CD4-positive, alpha-beta T cell treated with Interleukin-2 at 100 ng/mL for 4 hours (primary cell): ENCODE measurements at places on chromosomes 1 and 21.

- no peak for DNase-seq
Measured at GRCh38 chr1:50271337-50271736, 151.9 kb downstream of the DMRTA2 start.

DNA sequence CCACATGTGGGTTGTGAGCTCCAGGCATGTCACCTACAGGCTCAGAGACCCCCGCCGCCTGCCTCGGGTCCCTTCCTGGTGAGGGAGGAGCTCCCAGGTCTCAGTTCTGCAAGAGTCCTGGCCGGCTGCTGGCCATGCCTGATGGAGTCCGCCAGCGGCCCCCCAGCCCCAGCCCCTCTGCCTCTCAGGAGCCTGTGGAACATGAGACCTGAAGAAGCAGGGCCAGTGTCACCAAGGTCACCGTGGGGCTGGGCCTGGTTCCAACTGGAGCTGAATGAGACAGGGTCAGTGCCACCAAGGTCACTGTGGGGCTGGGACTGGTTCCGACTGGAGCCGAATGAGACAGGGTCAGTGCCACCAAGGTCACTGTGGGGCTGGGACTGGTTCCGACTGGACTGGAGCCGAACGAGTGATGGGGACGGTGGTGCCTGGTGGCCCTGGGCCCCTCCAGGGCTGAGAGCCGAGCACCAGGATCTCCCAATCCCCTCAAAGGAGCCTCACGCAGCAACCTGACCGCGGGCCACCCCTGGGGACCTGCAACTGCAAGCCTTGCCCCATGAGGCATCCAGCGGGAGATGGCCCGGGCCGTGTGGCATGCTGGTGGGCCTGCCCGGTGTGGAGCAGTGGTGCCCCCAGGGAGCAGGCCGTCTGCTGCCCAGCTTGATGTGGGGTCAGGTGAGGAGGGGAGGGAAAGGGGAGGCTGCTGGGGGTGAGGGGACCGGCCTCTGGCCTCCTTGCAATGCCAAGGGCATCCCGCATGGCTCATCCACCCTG, 14.5 kb upstream of the PTTG1IP start:
- DNase-seq = no peak

DNA sequence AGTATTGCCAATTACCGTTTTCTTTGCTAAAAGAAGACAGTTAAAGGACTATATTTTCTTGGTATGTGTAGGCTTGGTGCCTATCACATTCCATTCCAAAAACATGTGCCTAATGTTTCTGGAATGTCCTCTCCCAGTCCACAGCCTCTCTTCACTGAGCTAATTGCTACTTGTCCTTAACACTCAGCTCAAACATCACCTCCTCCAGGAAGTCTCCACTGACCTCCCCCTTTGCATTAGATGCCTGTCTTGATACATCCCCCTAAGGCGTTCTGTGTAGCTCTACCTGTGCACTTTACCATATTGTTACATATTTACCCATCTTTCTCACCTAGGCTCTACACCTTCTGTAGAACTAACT, 195.6 kb upstream of the CAMK1G start:
- no peak for DNase-seq

DNA sequence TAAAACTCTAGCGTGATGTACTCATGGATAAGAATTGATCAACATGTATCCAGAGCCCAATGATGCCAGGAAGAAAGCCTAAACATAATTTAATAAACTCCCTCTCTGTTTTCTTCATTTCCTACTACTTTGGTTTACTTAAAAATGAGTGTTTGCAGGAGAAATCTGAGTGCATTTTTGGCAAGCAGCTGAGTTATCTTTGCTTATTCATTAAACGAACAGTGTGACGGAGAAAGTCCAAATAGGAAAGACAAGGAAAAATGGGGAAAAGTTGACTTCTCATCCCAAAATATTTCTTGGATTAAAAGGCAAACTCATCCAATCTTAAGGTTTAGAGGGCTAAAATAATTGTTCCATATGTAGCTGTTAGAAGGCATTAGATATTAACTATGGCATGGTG, 496.7 kb downstream of the SMYD3 start:
- no peak for DNase-seq

- no peak for DNase-seq
Measured at GRCh38 chr1:19359357-19359756, 47.2 kb downstream of the SLC66A1 start.

DNA sequence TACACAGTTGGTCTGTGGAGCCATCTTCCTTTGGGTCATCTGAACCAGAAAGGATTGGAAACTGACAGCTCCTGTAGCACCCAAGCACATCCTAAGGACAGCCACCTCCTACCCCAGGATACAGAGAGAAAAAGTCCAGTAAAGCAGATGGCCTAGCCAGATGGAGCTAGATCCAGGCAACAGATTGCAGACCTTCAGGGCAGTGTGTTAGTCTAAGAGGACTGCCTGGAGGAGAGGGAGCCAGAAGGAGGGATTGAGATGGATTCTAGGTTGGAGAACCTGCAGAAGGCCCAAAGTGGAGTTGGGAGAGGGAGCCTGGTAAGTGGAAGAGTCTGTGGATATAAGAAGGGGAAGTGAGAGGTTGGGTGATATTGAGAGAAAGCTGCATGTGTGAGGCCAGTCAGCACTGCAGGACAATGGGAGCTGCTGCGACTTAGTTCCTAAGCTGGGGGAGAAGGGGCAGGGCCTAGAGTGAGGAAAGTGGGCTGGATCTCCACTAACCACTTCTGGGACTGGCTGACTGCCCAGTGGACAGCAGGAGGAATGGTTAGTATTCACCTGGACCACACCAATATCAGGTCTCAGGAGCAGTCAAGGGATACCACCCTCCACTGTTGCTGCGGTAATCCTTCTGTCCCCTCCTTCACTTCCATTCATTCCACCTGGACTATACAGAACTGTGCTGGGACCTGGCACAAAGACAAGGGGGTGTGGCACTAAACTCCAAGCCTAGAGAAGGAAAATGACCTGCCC, 13.4 kb downstream of the BCAN start:
- DNase-seq = no peak

DNA sequence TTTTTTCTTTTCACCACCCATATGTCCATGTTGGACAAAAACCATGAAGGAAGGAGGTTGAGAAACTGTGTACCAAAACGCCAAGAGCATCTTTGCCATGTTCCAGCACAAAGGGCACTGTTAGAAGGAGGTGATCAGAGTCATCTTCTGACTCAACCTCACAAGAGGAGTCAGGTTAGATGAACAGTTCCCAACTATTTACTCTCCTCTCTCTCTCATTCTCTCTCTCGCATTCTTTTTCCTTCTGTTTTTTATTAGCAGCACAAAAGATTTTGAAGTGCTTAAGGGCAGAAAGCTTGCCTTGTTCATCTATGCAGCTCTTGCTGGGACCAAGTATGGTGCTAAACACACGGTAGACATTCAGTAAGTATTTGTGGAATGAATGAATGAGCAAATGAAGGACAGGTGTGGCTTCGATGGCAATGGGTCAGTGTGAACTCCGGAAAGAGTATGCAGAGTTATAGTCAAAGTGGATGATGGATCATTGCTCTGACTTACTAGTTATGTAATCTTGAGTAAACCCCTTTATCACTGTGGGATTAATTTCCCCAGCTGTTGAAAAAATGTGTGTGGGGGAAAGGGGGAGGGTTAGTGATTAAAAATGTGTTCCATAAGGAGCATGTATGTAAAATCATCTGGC, 33.9 kb downstream of the DDR2 start:
- DNase-seq = no peak

- DNase-seq = no peak
Measured at GRCh38 chr1:61139775-61140549, 57.6 kb downstream of the NFIA start.

DNA sequence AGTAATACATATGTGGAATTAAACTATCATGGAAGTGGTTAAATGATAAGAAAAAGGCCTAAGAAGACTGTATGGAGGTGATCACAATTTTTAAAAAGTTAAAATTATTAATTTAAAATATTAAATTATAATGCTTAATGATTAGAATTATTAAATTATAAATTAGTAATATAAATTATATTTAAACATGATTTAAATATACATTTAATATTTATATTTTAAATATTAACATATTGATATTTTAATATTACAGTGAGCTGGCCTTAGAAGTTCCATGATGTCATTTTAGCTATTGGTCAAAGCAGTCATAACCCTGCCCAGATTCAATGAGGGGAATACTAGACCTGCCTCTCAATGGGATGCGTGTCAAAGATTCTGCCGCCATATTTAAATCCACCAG, 281.2 kb downstream of the PRDM2 start:
- DNase-seq = no peak

- no peak for DNase-seq
Measured at GRCh38 chr21:22725436-22725835, 1727.2 kb downstream of the NCAM2 start.

GRCh38 chr1:74334147-74334546, 99.0 kb downstream of the TNNI3K start:
- no peak for DNase-seq

DNA sequence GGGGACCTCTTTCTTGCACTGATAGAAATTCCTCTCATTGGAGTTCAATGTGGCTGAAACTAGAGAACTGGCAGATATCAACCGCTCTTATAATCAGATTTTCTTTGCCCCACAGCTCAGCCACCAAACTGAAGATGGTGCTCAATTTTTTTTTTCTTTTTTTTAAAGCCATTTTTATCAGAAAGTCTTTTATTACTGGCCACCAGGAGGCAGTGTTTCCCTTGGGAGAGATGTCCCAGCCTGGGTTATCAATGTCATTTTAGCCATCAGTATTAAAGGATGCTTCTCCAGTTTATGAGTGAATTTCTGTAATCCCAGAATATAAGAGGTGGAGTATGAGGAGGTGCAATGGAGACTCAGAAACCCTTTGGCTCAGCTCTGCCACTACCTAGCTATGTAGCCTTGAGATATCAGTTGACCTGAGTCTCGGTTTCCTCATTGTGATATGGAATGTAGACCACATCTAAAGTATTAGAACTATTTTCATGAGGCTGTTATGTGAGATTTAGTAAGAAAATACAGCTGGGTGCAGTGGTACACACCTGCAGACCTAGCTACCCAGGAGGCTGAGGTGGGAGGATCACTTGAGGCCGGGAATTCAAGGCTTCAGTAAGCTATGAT, 27.6 kb downstream of the CD244 start:
- peak; percentile 50 for DNase-seq

DNA sequence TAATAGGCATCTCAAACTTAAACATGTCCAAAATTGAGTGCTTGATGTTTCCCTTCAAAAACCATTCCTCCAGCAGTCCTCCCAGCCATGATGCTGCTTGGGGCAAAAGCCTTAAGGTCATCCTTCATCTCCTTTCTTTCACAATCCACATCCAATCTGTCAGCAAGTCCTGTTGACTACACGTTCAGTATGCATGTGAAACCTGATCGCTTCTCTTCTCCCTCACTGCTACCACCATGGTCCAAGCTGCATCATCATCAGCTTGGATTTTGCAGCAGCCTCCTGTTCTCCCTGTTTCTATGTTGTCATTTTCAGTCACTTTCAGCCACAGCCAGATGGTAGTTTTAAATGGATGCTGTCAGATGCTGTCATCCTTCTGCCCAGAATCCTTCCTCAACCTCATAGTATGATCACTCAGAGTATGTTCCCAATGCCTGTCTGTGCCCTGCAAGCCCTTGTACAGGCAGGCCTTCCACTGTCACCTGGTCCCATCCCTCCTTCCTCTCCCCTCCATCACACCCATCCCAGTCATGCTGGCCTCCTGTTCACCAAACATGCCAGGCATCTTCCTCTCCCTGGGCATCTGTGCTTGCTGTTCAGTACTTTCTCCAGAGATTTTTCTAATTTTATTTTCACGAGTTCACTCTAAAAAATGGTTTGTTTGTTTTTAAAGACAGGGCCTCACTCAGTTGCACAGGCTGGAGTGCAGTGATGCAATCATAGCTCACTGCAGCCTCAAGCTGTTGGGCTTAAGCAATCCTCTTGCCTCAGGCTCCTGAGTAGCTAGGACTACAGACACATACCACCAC, 66.0 kb downstream of the SYDE2 start:
- no peak for DNase-seq

DNA sequence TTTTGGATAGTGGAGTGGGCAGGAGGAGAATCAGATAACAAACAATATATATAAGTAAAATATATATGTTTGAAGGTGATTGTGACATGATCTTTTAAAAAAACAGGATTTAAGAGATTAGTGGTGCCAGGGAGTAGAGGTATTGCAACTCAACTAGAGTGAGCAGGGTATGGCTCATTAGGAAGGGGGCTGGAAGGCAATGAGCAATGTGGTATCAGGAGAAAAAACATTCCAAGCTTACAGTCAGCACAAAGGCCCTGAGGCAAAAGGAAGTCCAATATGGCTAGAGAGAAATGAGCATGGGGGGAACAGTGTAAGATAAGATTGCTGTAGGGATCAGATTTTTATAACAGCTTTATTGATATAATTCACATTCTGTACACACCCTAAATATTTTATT, 5.3 kb upstream of the GADD45A start:
- DNase-seq = no peak

DNA sequence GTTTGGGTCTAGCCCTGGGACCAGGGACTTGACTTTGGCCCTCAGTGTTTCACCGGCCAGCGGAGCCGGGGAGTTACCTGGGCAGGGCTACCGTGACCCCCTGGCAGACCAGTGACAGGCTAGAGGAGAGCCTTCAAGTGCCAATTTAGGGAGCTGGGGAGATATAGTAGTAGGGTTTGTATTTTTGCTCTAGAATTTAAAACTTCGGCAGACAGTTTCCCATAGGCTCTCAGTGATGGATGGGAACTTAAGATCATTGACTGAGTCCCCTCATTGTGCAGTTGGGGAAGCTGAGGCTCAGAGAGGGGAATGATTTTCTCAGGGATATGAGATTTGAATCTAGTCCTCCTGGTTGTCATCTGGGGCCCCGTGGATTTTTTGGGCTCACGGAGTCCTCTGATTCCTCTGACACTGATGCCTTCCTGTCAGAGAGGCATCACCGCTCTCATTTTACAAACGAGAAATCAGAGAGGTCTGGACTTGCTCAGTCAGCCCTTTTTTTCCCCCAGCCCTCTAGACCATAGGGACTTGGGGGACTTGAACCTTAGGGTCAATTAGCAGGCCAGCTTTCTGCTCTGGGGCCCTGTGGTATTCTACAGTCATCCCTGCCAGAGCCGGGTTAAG, 58.3 kb upstream of the ACOT11 start:
- no peak for DNase-seq

GRCh38 chr1:19385221-19385620, 73.1 kb downstream of the SLC66A1 start:
- DNase-seq = no peak

GRCh38 chr1:200894712-200895442, at the start of gene INAVA:
Gene INAVA (plus strand): TSS chr1:200894900. CDS start chr1:200898401, 3,501 bp downstream.
- DNase-seq = no peak

DNA sequence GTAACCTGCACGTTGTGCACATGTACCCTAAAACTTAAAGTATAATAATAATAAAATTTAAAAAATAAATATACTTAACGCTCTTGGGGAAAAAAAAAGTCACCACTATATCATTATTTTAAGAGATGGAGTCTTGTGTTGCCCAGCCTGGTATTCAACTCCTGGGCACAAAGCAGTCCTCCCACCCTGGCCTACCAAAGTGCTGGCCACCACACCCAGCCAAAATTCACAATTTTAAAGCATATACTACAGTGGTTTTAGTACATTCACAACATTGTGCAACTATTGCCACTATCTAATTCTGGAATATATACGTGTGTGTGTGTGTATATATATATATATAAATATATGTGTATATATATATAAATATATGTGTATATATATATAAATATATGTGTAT, 5.9 kb downstream of the HMGN2 start:
- no peak for DNase-seq

GRCh38 chr21:15212206-15212605, 147.4 kb upstream of the NRIP1 start:
- no peak for DNase-seq

GRCh38 chr21:17784604-17785402, 34.4 kb downstream of the C21orf91 start:
- DNase-seq = peak; percentile 75

GRCh38 chr1:83802460-83803152, 196.3 kb downstream of the TTLL7 start:
- DNase-seq = no peak
